Neural crest cell (in vitro differentiated cells): ENCODE measurements at places on chromosomes 2 and 18.

GRCh38 chr2:48905696-48906095 lies 150.2 kb upstream of the LHCGR start:
- H3K27ac ChIP-seq: no peak overlapping the region
- H3K4me1 ChIP-seq: peaks cover 3% of the 10 kb centered on the region
- DNase-seq: no peak
- no peak overlapping the region for H3K4me3 ChIP-seq
- no peaks in the 10 kb centered on the region for H3K36me3 ChIP-seq
- no peaks in the 10 kb centered on the region for H3K27me3 ChIP-seq

DNA sequence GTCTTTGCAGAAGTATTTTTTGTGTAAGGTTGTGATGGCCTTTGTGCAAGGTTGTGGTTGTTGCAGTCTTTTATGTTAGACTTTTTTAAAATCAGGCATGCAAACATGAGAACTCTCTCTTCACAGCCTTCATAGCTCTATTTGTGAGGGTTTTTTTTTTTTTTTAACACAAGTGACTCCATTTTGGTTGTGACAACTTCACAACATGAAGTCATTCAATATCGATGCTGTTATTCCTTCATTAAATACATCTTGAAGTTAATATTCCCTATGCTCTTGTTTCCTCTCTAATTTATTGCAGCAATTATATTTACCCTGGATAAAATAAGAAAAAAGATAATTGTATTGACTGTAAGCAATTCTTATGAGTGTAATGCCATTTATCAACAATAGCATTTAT lies 35.5 kb downstream of the DHRS9 start:
- peaks cover 4% of the 10 kb centered on the region for H3K4me1 ChIP-seq
- DNase-seq: no peak
- H3K4me3 ChIP-seq: no peak overlapping the region
- H3K27me3 ChIP-seq: peaks cover 5% of the 10 kb centered on the region
- no peak overlapping the region for H3K27ac ChIP-seq

GRCh38 chr2:226687641-226688253 lies 111.9 kb downstream of the IRS1 start:
- H3K4me3 ChIP-seq: no peak overlapping the region
- DNase-seq: no peak

DNA sequence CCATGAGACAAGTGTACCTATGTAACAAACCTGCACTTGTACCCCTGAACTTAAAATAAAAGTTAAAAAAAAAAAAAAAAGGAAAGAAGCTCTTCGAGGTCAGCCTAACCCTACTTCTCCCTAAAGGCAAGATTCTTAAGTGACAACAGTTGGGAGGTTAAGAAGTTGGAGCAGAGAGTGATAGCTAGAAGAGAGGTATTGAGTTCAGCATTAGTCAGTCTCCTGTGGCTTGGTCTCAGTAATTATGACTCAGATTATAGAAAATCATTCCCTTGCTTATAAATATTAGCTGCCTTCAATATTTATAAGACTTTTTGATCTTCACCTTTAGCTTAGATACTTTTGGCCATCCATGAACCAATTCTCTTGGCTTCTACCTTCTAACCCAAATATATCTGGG lies 926.8 kb upstream of the SLC39A10 start:
- no peak overlapping the region for H3K4me3 ChIP-seq
- DNase-seq: no peak
- no peak overlapping the region for H3K27ac ChIP-seq
- H3K27me3 ChIP-seq: peaks cover 8% of the 10 kb centered on the region
- no peaks in the 10 kb centered on the region for H3K36me3 ChIP-seq

- H3K4me3 ChIP-seq: peak overlapping the region; percentile 38
- H3K36me3 ChIP-seq: peaks cover under 1% of the 10 kb centered on the region
- peak overlapping the region; percentile 81 for H3K27ac ChIP-seq
- peaks cover 50% of the 10 kb centered on the region for H3K4me1 ChIP-seq
- peak; percentile 47 for DNase-seq
These were observed 22.3 kb downstream of the KLF7 start for GRCh38 chr2:207143215-207144172.

DNA sequence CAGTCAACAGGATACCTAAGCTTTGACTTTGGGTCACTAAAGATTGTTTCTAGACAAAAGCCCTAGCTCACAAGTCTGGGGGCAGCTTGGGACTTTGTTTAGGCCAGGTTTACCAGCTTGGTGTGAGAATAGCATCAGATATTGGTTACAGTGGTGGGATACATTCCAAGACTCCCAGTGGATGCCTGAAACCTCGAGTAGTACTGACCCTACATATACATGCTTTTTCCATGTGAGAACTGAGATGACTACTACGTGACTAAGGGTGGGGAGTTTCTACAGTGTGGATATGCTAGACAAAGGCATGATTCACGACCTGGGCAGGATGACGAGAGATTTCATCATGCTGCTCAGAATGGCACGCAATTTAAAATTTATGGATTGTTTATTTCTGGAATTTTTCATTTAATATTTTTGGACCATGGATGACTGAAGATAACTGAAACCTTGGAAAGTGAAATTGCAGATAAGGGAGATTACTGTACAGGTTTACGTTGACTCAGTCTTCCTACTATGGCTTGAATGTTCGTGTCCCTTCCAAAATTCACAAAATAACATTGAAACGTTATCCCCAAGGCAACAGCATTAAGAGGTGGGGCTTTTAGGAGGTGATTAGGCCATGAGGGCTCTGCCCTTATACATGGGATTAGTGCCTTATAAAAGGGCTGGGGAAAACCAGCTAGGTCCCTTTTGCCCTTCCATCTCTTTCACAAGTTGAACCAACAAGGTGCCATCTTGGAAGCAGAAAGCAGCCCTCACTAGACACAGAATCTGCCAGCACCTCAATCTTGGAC lies 50.2 kb upstream of the CTAGE1 start:
- H3K27ac ChIP-seq: no peak overlapping the region
- H3K4me3 ChIP-seq: no peak overlapping the region
- no peak for DNase-seq
- no peaks in the 10 kb centered on the region for H3K36me3 ChIP-seq
- H3K4me1 ChIP-seq: peaks cover 24% of the 10 kb centered on the region
- H3K27me3 ChIP-seq: peaks cover 16% of the 10 kb centered on the region

DNA sequence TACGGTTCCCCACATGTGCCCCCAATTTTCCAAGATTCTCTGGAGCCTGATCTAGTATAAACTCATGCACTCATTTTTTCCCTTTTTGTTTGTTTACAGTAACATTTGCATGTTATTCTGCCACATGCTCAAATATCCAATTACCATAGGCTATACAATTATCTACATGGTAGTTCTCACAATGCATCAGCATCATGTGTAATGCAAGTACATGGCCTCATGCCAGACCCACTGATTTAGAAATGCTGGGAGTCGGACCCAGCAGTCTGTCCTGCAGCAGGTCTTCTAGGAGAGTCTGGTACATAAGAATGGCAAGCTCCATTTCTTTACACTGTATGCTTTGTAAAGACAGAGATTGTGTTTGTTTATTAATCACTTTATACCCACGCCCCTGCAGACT lies 107.7 kb downstream of the CBLN2 start:
- no peak overlapping the region for H3K4me3 ChIP-seq
- no peak for DNase-seq
- no peak overlapping the region for H3K27ac ChIP-seq
- H3K36me3 ChIP-seq: no peaks in the 10 kb centered on the region
- no peaks in the 10 kb centered on the region for H3K4me1 ChIP-seq

DNA sequence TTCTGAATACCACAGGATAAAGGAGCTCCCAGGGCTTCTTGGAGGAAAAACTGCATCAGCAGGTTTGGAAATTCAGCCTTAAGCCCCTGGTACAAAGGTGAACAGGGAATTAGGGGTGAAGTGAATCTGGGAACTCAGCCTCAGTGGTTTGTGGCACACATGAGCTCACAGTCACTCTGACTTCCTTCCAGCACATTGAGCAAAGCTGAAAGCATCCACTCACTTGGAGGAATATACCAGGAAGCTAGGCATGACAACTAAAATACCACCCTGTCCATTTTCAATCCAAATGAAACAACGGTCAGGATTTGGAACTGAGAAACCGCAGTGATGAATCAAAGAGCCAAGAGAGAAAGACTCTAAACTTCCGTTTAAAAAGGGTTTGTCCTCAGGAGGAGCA lies 216.1 kb downstream of the ICOS start:
- H3K27me3 ChIP-seq: no peaks in the 10 kb centered on the region
- H3K36me3 ChIP-seq: no peaks in the 10 kb centered on the region
- H3K4me1 ChIP-seq: peaks cover 11% of the 10 kb centered on the region
- no peak overlapping the region for H3K4me3 ChIP-seq

DNA sequence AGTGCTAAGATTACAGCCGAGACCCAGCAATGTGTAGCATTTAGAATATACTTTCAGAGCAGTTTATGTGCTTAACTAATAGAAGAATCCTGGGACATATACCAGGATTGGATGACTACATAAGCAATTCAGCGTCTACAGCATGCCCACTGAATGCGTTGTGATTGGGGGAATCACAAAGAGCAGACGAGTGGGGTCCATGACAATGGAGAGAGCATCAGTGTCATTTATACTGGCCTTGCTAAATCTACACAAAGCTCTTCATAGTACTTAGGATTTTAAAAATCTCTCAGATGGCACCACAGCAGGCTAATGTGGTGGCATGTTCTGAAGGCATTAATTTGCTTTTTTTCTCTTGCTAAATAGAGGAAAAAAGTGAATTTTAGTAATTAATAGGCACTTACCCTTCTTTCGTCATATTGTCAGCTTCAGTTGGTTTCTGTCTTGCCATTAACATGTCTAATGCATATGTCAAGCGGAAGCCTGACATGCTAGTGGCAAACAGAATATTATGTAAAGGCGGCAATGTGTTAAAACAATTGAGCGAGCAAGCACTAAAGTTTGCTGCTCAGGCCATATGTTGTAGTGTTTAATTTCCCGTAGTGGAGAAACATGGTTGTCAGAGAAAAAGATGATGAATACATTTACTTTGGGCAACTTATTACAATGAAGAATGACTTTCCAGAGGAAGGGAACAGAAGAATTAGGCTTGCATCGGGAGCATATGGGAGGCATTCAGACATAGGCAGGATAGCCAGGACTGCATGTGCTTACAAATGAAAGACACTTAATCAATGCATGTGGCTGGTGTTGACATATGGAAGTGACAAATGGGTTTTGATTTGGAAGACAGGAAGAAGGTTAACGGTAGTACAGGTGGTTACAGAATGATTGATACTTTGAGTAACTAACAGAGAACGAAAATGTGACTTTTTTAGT lies 145.2 kb downstream of the ICOS start:
- H3K4me1 ChIP-seq: no peaks in the 10 kb centered on the region
- H3K27me3 ChIP-seq: no peaks in the 10 kb centered on the region
- H3K27ac ChIP-seq: no peak overlapping the region
- H3K36me3 ChIP-seq: no peaks in the 10 kb centered on the region

- H3K36me3 ChIP-seq: peaks cover 25% of the 10 kb centered on the region
- H3K4me1 ChIP-seq: peaks cover 10% of the 10 kb centered on the region
- no peak overlapping the region for H3K4me3 ChIP-seq
- no peak overlapping the region for H3K27ac ChIP-seq
- DNase-seq: no peak
- peaks cover 4% of the 10 kb centered on the region for H3K27me3 ChIP-seq
These were observed 4.6 kb upstream of the MFF start for GRCh38 chr2:227320305-227321094.

- H3K4me1 ChIP-seq: peaks cover 7% of the 10 kb centered on the region
- no peak overlapping the region for H3K27ac ChIP-seq
- H3K36me3 ChIP-seq: no peaks in the 10 kb centered on the region
These were observed 338.8 kb upstream of the ID2 start for GRCh38 chr2:8343031-8343430.

DNA sequence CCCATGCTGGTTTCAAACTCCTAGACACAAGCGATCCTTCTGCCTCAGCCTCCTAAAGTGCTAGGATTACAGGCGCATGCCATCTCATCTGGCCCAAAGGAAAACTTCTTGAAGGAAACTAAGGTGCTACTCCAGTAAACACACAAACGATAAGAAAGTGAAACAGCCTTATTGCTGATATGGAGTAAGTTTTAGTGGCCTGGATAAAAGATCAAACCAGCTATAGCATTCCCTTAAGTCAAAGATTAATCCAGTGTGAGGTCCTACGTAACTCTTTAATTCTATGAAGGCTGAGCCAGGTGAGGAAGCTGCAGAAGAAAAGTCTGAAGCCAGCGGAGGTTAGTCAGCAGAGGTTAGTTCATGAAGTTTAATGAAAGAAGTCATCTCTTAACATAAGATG lies 40.8 kb upstream of the POTEE start:
- H3K27ac ChIP-seq: no peak overlapping the region
- H3K27me3 ChIP-seq: no peaks in the 10 kb centered on the region
- no peaks in the 10 kb centered on the region for H3K4me1 ChIP-seq

GRCh38 chr18:54127759-54128378 lies 96.6 kb downstream of the MBD2 start:
- H3K36me3 ChIP-seq: no peaks in the 10 kb centered on the region
- peak; percentile 48 for DNase-seq
- H3K27me3 ChIP-seq: no peaks in the 10 kb centered on the region
- H3K4me3 ChIP-seq: no peak overlapping the region
- peaks cover 13% of the 10 kb centered on the region for H3K4me1 ChIP-seq

DNA sequence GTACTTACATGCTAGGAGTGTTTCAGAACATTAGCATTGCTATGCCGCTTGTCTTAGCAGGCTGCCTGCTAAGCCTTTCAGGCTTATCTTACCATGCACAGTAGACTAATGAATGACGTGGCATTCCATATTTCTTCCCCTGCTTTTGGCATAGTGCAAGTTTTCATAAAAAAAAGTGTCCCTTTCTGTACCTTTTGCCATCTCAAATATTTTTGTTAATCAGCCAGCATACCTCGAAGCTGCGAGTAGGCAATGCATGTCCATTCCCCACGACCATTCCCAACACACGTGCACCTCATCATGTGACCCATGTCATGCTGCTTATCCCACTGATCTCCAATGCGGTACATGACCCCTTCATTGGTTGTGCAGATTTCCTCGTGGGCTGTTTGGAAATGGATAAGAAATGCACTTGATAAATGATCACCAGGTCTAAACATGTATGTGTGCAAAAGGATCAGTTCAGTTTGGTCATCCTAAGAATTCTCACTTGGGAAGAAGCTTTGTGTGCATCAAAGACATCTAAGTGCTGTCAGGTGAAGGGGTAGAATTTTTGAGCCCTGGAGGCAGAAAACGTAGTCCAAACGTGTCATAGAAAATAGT lies 13.9 kb downstream of the FN1 start:
- no peaks in the 10 kb centered on the region for H3K4me1 ChIP-seq
- H3K27ac ChIP-seq: no peak overlapping the region
- H3K36me3 ChIP-seq: peaks cover 25% of the 10 kb centered on the region
- no peaks in the 10 kb centered on the region for H3K27me3 ChIP-seq
- DNase-seq: no peak

GRCh38 chr2:102094917-102095316 lies 47.6 kb upstream of the IL1R1 start:
- H3K27ac ChIP-seq: no peak overlapping the region
- DNase-seq: no peak

DNA sequence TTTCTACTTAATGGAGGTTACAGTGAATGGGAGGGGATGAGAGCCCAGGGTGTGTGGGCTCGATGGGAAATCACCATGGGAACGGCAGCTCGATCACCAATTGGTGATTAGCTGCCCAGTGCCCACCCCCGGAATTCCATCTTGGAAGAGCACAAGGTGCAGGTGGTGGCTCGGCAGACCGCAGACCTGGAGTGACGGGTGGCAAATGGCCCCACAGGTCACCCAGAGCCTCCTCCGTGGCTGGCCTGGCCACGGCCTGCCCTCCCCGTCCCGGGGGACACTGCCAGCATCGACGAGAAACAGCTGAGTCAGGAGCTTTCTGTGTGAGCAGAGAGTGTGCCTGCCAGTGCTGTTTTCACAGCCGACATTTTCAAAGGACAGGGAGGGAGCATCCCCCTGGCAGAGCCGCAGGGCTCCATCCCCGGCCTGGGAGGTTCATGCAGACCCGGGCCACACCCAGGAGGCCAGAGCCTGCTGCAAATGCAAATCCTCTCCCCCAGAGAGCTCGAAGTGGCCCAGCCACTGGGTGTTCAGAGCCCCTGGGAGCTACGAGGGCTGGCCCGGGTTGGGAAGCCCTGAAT lies 176.4 kb upstream of the MYT1L start:
- H3K27ac ChIP-seq: no peak overlapping the region
- DNase-seq: no peak
- H3K36me3 ChIP-seq: no peaks in the 10 kb centered on the region
- H3K4me3 ChIP-seq: no peak overlapping the region
